ENCODE measurements at places on chromosomes 1 and 21.
A peak's percentile ranks its signal among the peaks of the same experiment; 100 is the strongest.

DNA sequence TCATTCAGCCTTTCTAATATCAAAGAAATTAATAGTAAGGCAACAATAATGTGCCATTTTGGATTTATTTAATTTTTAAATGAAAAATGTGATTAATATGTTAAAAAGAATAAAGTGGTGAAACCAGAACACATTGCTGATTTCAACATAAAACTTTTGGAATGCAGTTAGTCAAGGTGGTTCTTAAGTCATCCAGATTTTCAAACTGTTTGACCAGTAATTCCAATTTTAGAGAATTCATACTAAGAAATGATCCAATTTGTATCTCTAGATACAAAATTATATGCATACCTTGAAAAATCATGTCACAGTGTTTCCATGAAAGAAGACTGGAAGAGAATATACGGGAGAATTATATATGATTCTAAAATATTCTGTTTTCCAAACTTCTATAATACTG, 54.2 kb upstream of the MCOLN3 start:
- no peak for DNase-seq

- DNase-seq: no peak
Observed at GRCh38 chr1:208598021-208598420, 353.8 kb upstream of the PLXNA2 start.

GRCh38 chr1:176733661-176734060, 270.7 kb downstream of the PAPPA2 start:
- no peak for DNase-seq

- peak; percentile 76 for DNase-seq
Observed at GRCh38 chr1:36609241-36610027, 126.7 kb upstream of the CSF3R start.

DNA sequence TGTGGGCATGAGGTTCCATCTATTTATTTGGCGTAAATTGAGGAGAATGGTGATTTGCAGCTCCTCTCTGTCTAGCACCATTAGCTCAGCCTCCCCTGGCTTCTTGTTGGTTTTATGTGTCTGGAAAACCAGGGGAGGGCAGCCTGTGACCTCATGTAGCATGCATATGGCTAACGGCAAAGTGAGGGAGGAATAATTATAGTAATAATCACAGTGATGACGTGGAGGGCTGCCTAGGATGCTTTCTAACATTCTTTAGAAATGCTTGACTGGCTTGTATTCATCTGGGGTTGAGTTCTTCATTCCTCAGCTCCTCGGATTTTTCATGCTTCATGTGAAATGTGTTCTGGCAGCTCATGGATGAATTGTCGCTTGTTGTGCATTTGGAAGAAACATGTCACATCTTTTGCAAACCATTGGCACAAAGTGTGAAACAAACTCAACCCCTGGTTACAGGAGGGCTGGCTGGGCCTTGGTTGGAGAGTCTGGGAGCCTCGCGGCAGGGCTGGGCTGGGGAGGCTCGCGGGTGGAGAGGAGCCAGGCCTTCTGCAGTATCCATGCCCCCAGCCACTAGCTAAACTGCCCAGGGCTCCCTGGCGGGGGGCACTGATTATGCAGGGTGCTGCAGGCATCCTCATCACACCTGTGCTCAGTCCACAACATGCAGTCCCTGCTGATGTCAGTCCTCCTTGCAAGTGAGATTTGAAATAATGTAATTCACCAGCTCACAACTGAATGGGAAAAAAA, 149.6 kb downstream of the DISC1 start:
- DNase-seq: no peak

DNA sequence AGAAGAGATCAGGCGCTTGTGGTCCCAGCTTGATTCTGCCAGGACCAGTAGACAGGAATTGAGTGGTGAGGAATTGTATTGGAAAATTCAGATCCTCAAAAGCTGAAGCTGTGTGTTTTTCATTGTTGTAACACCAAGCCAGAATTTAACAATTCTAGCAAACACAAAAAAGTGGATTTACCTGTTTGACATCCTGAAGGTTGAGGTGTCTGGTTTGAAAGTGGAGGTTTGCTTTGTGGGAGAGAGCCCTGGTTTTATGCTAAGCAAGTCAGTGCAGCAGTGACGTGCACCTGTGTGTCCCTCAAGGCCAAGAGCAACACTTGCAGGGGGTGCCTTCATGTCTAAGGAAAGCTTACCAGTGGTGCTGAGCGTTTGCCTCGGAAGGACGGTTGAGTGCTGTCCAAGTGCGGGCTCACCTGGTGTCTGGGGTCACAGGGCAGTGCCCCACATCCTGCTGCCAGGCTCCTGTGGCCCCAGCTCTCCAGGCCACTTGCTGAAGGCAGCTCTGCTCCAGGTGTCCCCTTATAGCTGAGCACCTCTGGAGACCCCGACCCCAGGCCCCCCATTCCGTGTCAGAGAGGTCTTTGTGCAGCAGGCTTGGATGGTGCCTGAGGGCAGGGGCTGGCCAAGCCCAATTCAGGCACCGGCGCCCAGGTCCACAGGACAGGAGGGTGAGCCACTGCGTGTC, 27.7 kb downstream of the PCNT start:
- DNase-seq: no peak

DNA sequence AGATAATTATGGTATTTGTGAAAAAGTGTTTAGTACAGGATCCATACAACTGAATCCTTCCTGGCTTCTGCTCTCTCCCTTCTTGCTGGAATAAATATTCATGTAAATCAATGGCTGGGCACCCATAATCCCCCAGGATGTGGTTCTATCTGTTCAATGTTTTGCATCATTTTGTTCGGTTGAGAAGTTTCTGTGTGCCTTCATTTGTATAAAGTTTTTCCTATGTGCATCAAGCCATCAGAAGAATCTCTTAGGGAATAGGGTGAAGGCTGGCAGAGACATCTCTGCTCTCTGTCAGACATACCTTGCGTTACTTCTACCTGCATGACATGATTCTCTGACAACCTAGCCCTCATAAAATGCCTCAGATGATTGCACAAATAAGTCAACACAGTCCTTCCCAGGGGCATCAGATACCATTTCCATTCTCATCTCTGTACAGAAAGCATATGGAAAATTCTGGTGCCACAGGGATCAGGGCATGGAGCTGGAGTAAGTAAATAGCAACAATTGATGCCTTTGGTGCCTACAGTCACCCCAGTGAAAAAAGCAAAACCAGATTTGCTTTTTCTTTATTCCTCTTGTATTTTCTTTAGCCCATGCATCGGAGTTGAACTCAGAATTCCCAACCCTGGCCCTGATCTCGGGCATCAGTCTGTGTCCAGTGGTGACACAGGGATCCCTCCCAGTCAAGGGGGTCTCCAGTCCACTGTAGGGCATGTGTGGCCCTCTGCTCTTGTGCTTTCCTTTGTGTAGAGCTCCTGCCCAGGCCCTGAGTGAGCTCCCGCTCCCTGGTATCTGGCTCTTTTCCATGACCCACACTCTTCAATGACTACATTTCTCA, 39.7 kb upstream of the ATP1A1 start:
- no peak for DNase-seq
